ENCODE measurements at places on chromosomes 4 and X. TPM values are rescaled to one million over a fixed set of nuclear protein-coding genes. Genes with fewer than 3 reads are reported as not detected.

Gene RAB33A
- total RNA-seq, result 0.38 TPM

- no peak for DNase-seq
These were observed 14.6 kb downstream of the HDX start for GRCh38 chrX:84487365-84488353.

Gene DNASE1L1
- total RNA-seq, result 30.8 TPM

DNA sequence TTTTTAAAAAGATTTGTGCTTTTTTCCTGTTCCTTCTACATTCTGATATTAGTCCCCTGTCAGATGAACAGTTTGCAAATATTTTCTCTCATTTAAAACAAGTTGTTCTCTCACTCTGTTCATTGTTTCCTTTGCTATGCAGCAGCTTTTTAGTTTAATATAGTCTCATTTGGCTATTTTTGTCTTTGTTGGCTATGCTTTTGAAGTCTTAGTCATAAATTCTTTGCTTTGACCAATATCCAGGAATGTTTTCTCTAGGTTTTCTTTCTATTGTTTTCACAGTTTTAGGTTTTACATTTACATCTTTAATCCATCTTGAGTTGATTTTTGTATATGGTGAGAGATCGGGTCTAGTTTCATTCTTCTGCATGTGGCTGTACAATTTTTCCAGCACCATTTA is 136.8 kb downstream of the TET2 start:
- DNase-seq, result no peak

Gene ADD1
- total RNA-seq, result 201 TPM

- DNase-seq, result no peak
These were observed 668.5 kb downstream of the PCDH18 start for GRCh38 chr4:136863756-136864155.
